ENCODE measurements at places on chromosomes 1 and 21.

GRCh38 chr1:61641578-61642336, 83.2 kb downstream of the TM2D1 start:
- DNase-seq: peak; percentile 89

GRCh38 chr1:156001662-156002171, 19.0 kb downstream of the SSR2 start:
- no peak for DNase-seq

DNA sequence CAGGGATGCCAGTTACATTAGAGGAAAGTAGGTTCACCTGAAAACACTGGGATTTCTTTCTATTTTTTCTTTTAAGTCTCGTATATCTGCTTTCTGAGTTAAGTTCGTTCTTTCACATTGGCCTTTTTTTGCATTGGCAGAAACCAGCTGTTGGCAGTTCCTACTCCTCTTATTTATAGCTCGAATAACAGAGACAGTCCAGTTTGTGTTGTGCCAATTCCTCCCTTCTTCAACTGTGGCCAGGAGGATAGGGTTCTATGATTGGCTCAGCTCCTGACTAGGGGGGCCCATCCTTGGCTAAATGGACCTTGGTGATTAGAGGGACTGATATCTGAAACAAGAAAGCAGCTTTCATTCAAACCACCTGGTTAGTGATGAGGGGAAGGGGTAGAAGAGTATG, 115.8 kb downstream of the RPS6KC1 start:
- no peak for DNase-seq

DNA sequence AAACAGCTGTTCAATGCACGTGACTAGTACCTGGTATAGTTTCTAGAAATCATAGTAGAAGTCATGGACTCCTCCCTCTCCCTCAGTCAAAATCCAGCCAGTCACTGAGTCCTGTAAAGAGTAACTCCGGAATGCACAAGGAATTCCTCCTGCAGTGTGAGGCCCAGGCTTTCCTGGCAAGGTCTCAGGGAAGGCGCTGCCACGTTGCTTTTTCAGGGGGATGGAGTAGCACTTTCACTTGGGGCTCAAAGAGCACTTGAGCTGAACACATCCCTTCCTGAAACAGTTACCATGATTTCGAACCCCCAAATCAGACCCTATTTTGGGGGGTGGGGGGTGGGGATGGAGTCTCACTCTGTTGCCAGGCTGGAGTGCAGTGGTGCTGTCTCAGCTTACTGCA, 26.4 kb upstream of the LRRC8D start:
- DNase-seq: no peak

DNA sequence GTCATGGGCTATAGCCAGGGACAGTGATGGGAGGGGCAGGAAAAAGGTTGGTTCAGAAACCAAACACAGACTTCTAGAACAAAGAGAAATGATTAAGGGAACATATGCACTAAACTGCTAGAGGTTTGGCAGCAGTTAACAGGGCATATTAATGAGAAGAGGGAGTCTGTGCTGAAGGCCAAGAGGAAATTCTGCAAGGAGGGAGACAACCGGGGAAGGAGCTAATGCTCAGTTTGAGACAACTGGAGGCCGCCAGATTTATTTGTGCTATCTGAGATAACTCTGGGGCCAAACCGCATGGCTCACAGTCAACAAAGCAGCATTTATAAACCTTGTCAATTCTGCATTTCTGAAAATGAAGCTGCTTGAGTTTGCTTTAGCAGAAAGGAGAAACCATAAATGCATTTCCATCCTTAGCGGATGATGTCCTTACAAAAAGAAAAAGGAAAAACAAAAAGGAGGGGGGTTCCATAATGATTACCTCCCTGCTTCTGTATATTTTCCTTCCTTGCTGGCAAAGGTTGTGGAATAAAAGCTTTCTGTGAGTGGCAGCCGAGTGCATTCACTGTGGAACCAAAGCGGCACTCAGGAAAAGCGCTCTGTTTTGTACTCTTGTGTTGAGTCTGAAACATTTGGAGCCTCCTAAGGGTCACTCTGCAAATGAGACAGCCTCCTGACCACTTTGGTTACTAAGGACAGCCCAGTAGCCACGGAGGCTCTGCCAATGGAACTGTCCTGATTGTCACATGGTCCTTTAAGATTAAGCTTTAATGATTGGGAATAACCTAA, 70.3 kb downstream of the SIM2 start:
- DNase-seq: no peak

DNA sequence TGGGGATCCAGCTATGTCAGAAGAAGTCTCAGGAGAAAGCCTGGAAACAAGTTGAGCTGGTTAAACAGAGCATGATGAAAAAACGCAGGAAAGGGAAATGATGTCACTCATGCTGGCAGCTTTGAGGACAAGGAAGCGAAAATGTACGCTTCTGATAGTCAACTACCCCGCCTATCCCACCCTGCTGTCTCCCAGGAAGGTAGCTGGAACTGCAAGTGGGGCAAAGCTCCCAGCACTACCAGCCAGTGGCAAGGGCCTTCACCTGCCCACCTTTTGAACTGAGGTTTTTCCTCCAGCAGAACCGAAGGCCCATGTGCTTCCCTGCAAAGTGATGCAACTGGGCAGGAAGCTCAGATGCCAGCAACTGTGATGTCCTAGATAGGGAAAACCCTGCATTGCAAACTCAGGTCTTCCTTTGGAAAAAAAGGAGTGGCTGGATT, 6.3 kb upstream of the IL20 start:
- no peak for DNase-seq

GRCh38 chr1:225825607-225826007, 15.7 kb downstream of the EPHX1 start:
- DNase-seq: no peak

- no peak for DNase-seq
Measured at GRCh38 chr1:13550663-13551062, 33.0 kb upstream of the PDPN start.

GRCh38 chr1:168636642-168637111, 60.3 kb downstream of the XCL1 start:
- no peak for DNase-seq

DNA sequence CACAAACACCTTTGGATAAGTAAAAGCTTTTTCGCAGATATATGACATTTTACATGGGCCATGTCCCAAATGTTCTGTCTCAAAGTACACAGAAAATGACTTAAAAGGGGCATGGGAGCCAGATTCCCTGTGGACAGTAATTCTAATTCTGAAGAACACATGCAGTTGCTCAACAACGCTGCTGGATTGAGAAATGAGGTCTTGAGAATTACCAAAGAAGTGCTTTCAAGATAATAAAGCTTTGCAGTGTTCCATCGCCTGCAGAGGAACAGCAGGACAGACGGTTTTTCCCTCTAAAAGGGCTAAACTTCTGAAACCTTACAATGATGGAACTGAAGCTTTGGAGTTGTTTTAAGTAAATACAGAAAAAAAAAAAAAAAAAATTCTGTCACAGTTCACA, 55.3 kb upstream of the HSPA13 start:
- no peak for DNase-seq

GRCh38 chr1:241972703-241973369, 15.3 kb downstream of the BECN2 start:
- DNase-seq: no peak

DNA sequence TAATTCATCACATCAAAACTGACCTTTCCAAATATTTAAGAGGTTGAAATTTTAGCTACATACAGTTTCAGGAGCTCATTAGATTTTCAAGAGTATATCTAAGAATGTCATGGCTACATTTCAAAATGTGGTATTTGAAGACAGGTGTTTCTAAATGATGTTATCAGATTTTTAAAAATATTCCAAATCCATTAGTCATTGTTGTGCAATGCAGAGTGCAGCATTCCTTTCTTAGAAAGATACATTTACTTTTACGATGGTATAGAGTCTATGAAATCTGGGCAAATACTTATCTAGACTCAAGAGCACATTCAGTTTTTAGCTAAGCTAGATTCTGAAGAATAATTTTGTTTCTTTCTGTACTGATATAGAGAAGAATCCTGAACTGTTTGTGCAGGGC, 230.3 kb downstream of the CHRM3 start:
- no peak for DNase-seq

GRCh38 chr1:236837897-236838296, 42.8 kb downstream of the MTR start:
- no peak for DNase-seq

DNA sequence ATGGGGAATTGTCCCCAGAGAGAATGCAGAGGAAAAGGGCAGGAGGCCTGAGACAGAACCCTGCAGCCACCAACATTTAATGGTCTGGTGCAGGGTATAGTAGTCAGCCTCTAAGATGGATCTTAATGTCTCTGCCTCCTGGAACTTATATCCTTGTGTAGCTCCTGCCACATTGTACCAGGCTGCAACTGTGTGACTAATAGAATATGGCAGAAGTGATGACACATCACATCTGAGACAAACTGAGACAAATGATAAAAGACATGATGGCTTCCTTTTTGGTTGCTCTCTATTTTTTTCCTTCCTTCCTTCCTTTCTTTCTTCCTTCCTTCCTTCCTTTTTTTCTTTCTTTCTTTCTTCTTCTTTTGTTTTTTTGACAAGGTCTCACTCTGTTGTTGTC, 37.1 kb upstream of the CYP4B1 start:
- no peak for DNase-seq

GRCh38 chr1:241299347-241299746, 57.7 kb downstream of the RGS7 start:
- no peak for DNase-seq

GRCh38 chr21:41678016-41678923, 88.6 kb downstream of the RIPK4 start:
- DNase-seq: peak; percentile 84

DNA sequence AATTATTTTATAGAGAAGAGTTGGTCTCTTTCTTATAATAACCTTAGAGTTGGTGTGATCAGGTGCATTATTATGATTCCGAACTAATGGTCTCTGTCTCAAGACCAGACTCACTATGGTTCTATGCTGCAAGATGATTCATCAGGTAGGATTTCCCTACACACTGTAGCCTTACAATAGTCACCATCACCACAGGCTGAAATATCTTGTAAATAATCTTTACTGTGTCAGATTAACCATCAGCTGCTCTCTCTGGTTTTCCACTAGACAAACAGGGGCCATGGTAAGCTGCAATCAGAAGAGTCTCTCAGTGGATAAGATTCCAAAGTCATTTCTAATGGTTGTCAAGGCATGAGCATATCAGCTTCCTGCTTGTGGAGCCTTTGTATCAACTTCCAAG, 4.4 kb upstream of the GBP4 start:
- DNase-seq: no peak

GRCh38 chr1:222629921-222630535, 12.1 kb downstream of the MIA3 start:
- DNase-seq: no peak

- DNase-seq: no peak
Measured at GRCh38 chr1:230403442-230403841, 22.7 kb downstream of the PGBD5 start.

- no peak for DNase-seq
Measured at GRCh38 chr1:22582661-22583635, 19.7 kb downstream of the EPHA8 start.

- no peak for DNase-seq
Measured at GRCh38 chr1:245599371-245600174, 444.8 kb downstream of the KIF26B start.
